ENCODE measurements at places on chromosomes 7 and 10.

GRCh38 chr7:11607686-11608085 lies 224.3 kb downstream of the THSD7A start:
- no peak for DNase-seq

GRCh38 chr10:99331207-99331803 lies 2.1 kb downstream of the CNNM1 start:
- DNase-seq = no peak

DNA sequence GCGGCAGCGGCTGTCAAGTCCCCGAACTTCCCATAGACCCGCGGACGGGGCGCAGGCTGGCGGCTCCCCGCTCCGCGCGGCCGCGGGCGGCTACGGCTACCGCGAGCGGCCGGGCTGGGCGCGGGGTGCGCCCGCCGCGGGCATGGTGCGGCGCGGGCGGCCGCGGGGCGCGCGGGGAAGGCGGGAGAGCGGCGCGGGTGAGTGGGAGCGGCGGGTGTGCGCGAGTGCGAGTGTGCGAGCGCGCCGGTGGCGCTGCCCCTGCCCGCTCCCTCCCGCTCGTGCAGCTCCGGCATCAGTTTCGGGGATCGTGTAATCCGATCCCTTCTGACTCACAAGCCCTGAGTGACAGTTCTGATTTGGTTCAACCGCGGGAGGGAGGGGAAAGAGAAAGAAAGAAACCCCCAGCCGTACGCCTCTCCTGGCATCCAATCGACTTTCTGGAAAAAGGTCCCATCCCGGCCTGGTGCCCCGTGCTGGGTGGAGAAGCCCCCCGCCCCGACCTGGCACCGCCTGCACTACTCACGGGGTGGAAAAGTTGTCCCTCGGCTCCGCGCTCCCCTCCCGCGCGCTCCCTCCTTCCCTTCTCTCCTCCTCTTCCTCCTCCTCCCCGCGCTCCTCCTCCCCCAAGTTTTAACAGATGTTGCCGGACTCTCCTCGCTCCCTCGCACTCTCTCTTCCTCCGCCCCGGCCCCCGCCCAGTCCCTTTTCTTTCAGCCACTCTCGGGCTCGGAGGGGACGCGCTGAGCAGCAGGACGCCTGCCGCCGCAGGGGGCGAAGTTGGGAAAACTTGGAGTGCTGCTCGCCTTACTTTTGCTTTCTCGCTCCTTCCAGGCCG lies at the start of gene GLI3:
TSS of gene GLI3 (minus strand) at position 234 of the 835 bp plus-strand sequence. CDS start 13,956 bp downstream, outside the sequence.
- no peak for DNase-seq

DNA sequence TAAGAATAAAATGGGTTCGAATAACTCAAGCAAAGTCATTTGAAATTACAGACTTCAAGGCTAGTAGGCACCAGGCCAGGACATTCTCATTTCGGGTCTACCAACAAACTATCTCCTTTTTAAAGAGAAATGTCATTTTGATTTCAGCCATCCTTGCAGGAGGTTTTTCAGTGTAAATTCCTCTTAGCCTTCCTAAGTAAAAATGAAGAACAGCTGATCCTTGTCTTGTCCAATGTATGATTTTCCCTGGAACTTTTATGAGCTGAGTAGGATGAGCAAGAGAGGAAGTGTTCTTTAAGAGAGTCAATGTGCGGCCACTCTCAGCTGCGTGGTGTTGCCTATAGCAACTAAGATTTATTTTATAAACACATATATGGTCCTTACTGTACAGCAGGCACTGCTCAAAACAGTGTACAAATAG lies 110.1 kb downstream of the PLCE1 start:
- no peak for DNase-seq

DNA sequence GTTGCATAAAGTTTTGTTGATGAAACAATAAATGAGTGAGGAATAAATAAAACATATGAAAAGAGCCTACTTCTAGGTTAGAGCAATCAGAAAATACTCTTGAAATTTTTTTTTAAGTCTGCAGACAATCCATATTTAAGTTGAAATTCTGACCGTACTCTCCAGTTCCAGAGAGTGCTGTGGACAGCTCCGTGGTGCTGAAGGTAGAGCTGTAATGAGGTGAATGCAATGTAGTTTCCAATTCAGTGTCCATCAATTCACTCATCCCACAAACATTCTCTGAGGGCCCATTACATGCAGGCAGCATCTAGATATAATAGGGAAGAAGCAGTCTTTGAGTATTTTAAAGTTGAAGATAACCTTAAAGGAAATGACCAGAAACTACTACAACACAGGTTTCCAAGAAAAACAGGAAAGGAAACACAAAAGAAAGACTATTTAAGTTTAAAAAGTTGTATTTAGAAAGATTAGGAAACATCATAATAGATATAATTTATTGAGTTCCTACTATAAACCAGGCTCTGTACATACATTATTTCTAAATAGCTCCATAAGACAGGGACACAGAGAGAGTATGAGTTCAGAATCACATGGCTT lies 44.0 kb upstream of the CRTAC1 start:
- no peak for DNase-seq

DNA sequence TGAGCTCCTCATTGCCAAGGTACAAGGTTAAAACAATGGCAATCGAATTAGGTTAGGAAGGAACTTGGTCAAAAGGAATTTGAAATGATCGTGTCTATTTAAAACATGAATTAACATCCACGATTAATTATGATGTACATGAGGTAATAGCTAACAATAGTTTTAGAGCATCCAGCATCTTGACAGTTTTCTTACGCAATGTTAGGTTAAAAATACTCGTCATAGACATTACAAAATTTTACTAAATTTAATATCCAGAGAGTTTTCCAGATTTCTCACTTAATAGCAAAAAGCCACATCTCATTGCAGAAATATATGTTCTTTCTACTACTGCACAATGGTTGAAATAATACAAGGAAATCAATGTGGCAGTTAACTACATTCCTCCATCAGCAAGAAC lies 22.6 kb downstream of the CUBN start:
- no peak for DNase-seq

DNA sequence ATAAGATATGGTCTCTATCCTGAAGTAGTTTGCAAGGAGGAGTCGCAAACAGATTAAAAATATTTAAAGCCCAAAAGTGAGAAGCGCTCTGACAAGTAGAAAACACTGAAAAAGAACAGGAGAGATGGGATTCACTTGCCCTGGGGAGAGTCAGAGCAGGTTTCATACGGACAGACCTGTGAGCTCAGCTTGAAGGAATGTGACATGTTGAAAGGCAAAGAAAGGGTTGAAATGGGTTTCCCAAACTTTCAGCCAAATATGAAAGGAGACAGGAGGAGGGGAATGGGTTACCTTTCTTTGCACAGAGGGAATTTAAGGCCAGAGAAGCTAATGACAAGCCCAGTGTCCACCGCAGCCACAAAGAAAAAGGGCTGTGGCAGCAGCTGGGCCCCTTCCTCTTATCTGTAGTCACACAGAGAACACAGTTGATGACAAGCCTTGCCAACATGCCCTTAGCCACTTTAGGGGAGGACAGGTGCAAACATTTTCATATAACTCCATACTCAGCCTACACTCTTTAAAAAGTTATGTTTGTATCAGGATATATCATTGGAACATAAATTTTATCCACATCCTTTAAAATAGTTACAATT lies 14.9 kb downstream of the HOXA1 start:
- no peak for DNase-seq

- DNase-seq = no peak
Measured at GRCh38 chr10:68007356-68007755, 67.7 kb downstream of the HERC4 start.

- no peak for DNase-seq
Measured at GRCh38 chr10:133384071-133384470, 5.0 kb downstream of the PAOX start.

DNA sequence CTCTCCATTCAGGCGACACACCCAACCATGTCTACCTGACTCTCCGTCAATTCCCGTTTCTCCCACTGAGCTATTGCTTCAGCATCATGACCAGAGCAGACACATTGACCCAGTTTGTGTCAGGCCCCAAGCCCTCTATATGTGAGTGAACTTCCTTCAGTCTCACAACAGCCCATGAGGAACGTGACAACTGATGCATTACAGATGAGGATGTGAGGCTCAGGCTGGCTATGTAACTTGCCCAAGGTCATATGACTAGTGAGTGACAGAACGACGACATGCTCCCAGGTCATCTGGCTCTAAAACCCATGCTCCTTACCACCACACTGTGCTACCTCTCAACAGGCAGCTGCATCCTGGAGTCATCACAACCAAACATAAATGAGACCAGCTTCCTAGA lies 3.7 kb downstream of the TMEM140 start:
- DNase-seq = no peak

- no peak for DNase-seq
Measured at GRCh38 chr7:64574540-64575099, 11.7 kb upstream of the ZNF680 start.

GRCh38 chr10:83880252-83880791 lies 259.0 kb upstream of the GHITM start:
- no peak for DNase-seq

GRCh38 chr7:110205899-110206298 lies 885.0 kb upstream of the LRRN3 start:
- no peak for DNase-seq
